CD4-positive, alpha-beta T cell treated with Interleukin-21 for 1 hour (primary cell): ENCODE measurements at places on chromosomes 13 and 19.

GRCh38 chr19:6925386-6925785, 38.0 kb downstream of the ADGRE1 start:
- DNase-seq, result no peak

DNA sequence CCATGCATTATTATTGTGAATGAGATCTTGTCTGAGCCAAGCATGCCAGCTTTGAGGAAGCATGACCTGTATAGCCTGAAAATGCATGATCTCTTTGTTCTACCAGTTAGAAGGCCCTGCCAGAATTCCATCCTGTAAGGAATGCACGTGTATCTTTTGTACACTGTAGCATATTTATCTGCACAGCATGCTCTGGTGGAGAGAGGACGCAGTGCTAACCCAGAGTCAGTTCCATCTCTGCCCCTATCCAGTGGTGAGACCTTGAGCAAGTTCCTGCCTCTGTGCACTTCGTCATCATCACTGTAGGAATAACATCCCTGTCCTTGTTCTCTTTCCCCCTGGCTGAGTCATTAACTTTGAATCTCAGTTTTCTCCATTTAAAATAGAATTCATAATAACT, 233.8 kb downstream of the SLC7A1 start:
- DNase-seq, result no peak

DNA sequence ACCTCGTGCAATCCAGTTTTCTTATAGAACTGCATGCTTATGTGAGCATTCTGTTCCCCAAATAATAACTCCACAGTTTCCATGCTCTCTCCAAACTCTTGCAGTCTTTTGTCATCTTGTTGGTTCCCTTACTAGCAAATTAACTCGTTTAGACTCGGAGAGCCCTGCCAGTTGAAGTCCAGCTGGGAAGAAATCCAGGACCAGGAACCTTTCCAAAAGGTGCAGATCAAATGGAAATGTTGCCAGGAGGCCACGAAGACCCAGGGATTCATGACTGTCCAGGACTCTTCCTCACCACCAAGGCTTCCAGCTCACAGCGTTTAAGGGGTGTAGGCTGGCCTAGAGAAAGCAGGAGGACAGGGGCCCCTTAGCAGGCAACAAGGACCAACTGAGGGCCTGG, 2.1 kb upstream of the TDRD12 start:
- no peak for DNase-seq

- no peak for DNase-seq
These were observed 18.5 kb upstream of the ATP11A start for GRCh38 chr13:112671359-112671758.

GRCh38 chr19:12946092-12946721, 545 bp downstream of the RAD23A start:
- DNase-seq, result peak; percentile 47

DNA sequence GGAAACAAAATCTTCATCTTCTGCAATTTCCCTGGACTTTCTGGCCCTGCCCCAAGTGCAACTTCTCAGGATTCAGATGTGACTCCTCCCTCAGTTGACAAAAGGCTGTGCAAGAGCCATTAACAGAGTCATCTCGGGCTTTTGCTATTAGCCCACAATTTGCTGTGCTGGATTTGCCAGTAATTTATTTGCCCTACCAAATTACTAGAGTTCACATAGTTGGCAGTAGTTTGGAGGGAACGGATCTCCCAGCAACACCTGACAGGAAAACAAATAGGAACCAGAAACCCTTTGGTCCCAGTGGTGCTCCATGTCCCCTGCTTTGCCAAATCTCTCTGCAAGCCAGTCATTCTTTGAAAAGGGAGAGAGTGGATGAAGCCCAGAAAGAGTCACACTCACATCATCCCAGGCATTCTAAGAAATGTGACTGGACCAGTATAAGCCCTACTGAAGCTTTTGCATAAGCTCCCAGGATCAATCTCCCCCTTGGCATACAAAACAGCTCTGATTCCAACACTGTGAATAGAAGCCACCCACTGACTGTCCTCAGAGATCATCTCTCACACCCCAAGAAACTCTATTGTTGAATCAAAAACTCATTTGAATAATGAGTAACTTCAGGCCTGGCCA, 350.1 kb upstream of the NBEA start:
- no peak for DNase-seq

GRCh38 chr19:38118176-38118575, 105.8 kb downstream of the DPF1 start:
- DNase-seq, result no peak

- DNase-seq, result no peak
These were observed 128.0 kb downstream of the DCT start for GRCh38 chr13:94351292-94351990.

DNA sequence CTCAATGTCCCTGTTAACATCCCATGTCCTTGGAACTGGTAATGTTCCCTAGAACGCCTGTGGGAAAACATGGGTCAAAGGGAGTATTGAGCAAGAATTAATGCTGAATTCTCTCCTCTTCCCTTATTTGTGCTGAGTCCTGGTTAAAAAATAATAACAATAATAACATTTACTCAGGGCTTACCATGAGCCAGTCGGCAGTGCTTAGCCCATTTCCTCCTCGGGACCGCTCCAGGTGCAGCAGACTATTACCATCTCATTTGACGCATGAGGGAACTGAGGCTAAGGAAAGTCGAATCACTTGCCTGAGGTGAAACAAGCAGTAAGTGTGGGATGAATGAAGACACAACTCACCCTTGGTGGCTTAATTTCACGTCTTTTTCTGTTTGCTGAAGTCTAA, 33.6 kb upstream of the SLC15A1 start:
- no peak for DNase-seq

- no peak for DNase-seq
These were observed 5.0 kb upstream of the BICRA start for GRCh38 chr19:47603706-47604565.

DNA sequence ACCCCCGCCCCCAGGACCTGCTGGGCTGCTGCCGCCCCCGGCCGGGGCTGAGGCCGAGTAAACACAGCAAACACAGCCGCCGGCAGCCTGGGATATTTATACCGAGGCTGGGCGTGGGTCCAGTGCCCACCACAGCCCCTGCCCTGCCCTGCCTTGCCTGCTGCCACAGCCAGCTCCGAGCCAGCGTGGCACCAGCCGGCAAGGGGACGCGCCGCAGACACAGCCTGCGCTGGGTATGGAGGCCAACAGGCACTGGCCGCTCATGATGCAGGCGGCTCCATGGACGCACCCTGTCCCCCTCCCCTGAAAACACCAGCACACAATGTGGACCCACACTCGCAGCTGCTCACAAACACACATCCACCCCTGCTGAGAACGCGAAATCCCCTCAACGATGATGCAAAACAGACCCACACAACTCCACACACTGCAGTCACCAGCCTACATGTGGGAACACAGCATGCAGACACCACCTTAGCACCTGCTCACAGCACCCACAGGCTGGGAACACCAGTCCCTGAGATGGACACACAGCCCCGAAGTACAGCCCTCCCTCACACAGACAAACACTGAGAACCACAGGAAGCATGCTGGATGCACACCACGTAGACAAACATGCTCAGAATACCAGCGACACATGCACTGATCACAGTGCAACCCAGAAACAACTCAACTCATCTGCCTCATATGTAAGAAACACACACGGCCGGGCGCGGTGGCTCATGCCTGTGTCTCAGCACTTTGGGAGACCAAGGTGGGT, 16.2 kb downstream of the CCDC97 start:
- peak; percentile 28 for DNase-seq

DNA sequence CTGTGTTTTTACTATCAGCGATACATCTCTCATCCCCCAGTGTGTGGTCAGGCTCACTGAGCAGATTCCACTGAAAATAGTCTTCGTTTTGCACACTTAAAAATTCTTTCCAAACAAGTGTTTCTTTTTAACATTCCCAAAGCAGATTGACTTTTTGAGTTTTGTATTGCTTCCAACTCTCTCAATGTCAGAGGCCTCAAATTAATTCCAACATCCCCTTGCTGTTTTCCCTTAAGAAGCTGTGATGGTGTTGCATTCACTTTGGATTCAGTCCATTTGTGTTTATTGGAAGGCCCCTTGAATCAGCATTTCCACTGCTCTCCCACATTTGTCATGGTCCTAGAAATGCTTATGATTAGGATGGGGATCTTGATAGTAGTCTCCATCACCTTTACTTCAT, 228.7 kb downstream of the KCNRG start:
- DNase-seq, result no peak

DNA sequence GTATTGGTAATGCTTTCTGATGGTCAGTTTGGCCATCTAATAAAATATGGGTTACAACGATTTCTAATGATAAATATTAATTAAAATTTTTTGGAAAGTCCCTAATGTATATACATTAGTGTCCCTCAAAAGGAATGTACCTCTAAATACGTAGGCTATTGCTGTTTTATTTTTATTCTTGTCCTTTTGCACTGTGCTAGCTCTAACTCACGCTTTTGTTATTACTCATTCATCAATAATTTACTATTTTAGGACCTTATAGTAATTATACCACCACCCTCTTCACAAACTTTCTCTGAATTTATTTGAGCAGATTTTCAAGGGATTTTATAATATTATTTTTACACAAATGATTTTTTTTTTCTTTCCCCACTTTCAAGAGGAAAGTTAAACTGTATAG, 795.9 kb upstream of the PCDH9 start:
- DNase-seq, result no peak

GRCh38 chr19:18771328-18772242, 19.5 kb downstream of the COMP start:
- DNase-seq, result no peak

DNA sequence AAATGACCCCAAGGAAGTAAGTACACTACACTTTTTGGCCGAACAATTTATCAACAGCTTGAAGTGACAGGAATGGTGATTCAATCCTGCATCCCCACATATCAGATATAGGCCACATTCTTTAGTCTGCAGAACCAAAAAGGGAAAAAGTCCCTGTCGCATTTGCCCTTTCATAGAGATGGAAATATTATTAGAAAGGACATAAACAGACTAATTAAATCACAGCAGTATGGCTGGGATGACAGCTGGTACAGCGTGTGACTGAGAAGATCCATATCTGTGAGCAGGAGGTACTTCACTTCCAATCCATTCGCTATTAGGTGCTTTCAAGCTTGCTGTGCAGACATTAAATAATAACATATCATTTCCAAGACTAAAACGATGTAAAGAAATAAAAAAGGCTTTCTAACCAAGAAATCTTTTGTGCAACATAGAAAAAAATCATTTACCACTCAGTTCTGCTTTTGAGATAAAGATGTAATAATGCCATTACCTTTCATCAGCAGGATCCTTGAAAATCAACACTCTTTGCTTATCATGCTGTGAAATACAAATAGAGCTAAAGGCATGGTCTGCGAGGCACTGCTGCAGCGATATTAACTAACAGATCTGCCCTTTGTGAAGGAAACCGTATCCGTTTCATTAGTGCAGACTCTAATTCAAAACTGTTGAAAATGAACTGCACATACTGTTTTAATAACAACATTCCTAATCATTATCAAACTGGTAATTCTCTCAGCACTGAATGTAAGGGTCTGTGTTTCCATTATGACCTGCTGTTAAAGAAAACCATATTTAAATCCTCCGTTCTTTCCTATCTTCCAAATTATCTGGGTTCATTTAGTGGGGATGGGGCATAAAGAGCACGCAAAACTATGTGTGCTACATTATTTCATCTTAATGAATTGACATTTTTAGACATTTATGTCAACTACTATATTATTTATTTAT, 245.6 kb downstream of the DACH1 start:
- DNase-seq, result no peak

GRCh38 chr19:13441810-13442512, 64.3 kb downstream of the CACNA1A start:
- peak; percentile 28 for DNase-seq

DNA sequence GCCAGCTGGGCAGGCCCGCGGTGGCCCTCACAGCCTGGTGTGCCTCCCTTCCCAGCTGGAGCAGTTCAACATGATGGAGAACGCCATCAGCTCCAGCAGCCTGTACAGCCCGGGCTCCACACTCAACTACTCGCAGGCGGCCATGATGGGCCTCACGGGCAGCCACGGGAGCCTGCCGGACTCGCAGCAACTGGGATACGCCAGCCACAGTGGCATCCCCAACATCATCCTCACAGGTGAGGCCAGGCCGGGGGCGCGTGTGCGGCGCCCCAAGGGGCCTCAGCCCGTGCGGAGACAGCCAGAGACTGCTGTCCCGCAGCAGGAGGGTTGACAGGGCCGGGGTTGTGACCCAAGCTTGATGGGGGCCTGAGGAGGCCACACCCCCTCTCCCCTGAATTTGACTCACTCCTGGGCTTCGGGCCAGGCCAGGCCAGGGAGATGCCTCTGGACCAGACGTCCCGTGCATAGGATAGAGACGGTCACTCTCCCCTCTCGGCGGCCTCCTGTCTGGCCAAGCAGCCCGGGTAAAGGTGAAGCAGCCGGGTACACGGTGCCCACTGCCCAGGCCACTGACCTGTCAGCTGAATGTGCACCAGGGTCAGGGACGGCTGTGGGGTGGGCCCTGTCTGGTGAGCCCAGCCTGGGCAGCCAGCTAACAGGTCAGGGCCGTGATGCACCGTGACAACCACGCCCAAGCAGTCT, 15.4 kb downstream of the COMP start:
- DNase-seq, result no peak

DNA sequence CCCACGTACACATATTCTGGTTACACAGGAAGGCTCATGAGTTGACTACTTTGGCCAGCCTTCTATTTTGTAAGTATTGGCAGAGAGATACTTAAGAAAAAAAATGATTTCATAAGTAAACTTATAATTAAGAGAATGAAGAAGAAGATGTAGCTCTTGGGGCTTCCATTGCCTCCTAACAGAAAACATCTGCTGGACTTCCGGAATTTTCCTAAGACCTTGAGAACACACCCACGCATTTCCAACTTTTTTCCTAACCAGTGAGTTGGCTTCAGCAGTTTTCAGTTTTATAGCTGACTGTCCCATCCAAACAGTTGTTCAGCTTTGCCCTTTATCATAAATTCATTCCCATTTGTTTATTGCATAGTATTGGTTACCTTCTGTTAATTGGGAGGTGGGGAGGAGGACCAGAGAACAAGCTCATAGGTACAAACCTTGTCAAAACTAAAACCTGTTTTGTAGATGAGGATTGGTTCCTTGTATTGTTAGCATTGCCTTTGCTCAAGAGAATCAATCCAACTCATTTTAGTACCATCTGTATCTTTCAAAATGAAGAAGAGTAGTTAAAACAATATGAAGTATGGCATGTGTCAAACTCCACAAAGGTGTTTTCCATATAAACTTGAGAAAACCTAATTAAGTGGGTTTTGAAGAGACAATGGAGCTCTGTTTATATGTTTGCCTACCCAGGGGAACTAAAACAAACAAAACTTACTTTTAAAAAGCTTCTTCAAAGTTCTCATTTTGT, 93.9 kb downstream of the COL4A2 start:
- DNase-seq, result no peak
